ENCODE measurements at places on chromosomes 6 and 20.
A peak's percentile ranks its signal among the peaks of the same experiment; 100 is the strongest.

- no peak for DNase-seq
These were observed 4.5 kb upstream of the LPA start for GRCh38 chr6:160668589-160668988.

GRCh38 chr6:25963426-25964123 lies 973 bp downstream of the TRIM38 start:
- no peak for DNase-seq

DNA sequence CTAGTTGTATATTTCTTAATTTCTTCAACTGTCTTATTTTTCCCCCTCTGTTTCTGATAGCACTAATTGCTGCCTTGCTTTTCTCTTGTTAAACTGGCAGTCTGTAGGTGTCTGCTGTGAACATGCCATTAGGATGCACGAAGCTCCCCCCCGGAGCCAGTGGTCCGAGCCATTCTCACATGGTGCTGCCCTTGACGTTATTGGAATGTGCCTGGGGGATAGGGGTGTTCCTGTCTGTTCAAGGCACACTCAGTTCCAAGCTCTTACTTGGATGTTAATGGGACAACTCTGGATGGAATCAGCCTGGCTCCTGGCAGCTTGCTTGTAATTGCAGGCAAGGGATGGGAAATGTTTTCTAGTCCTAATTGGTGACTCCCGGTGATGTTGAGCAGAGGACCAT lies 68.4 kb downstream of the RREB1 start:
- no peak for DNase-seq

DNA sequence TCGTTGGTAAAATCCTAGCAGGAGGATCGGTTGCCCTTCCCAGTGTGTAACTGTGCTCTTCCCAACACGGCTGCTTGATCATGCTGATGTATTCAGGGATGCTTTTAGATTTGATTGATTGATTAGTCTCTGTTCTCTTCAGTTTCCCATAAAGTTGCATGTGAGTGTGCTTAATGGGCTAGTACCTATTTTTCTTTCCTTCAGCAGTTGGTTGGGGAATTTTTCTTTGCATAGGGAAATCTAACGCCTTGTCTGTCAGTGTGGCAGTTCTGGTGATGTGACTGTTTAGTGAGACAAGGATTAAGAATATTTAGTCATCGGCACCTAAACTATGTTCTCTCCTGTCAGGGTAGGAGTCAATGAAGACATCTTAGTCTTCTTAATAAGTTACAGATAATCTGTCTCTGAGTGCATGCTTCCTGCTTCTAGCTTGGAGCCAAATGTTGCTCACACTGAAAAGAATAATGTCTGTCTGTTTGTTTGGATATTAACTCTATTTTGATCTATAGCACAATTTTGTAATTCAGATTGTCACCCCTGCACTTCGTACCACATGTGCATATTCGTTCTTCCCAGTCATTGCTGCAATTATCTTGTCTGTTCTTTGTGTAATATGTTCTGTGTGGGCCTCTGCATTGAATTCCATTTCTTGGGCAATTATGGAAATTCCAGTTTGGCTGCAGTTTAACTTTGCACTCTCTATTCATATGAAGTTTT lies 169.9 kb downstream of the EDN1 start:
- DNase-seq: no peak

DNA sequence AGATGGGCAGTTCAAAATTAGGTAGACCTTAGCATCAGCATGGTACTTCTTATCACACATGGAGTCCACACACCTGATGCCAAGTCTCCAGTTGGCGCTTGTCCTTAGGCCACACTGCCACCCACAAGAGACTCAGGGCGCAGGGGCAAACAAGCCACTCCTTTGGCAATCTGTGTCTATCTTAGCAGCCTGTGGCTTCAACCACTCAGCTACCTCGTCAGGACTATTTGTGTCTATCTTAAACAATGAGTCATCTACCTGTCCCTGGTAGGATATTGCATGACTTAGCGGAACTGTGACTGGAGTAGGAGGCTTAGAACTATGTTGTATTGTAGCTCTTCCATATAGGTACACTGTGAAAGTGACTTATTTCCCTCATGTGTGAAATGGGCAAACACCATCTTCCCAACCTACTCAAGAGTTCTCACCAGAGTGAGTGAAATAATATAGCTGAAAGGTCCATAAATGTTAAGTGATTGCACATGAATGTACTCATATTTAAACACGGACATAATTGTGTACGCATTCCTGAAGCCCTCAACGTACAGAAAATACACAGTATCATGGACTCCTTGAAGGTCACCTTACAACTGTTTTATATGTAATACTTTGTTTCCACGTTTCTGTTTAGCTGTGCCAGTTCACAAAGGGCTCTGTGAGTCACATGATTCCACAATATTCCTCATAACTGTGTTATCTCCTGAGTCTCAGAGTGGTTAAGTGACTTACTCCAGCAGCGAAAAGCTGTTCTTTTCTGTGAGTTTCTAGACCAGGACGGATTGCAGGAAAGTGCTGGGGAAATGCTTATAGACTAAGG lies 1.6 kb downstream of the TRIM27 start:
- no peak for DNase-seq

DNA sequence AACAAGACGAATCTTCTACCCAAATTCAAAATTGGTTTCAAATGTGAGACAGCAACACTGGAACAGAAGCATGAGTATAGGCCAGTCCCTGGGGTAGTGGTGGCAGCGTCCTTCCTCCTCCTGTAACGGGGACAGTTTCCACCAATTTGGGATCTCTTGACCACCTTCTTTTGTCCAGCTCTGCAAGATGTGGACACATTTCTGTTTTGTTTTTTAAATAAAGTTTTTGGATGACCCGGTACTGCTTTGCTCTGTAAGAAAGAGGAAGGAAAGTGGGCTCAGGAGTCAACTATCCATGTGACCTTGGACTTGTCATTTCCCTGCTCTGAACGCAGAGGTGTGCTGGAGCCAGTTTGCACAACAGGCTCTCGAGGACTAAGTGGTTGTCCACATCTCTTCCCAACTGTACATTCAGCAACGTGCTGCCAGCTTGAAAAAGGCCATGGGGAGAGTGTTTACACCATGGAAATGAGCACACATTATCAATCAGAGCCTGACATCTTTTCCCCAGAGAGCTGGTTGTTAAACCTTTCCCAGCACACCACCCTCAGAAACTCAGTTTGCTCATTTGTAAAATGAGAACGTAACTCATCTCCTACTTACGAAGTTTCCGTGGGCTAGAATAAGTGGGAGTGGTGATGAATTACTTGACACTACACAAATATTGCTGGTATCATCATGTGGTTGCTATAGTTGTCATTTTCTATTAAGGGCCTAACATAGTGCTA lies 66.5 kb downstream of the ADTRP start:
- DNase-seq: no peak

GRCh38 chr6:2097464-2097863 lies 147.9 kb downstream of the GMDS start:
- peak; percentile 59 for DNase-seq

DNA sequence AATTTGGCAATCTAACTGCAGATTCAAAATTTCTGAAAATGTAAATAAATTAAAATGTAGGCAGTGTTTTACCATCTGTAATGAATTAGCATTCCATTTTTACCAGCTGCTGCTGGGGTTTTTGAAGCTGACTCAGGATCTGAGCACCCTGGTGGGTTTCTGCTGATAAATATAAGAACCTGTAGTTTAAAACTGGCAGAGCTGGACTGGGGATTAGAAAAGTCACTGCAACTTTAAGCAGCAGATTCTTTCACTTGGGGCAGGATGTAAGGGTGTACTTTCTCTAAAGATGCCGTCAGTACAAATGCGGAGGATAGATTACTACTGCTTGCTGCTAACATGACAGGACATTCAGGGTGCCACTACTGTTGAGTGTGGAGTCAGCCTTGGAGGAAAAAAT lies 341.8 kb downstream of the CDKAL1 start:
- DNase-seq: no peak

GRCh38 chr6:41713159-41713649 lies 22.2 kb downstream of the TFEB start:
- no peak for DNase-seq

DNA sequence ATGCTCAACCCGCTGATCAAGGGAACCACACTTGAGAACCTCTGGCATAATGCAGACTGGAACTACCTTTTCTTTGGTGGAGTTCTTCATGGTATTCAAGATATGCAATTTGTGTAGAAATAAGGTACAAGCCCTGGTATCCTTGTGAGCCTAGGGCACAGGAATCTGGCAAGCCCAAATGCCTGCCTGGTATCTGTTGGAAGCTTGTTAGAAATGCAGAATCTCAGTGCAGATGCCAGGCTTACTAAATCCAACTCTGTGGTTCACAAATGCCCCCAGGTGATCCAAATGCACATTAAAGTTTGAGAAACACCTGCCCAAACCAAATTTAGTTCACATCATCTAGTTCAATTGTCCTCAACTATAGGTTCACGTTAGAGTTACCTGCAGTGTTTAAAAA lies 159.8 kb upstream of the LAMP5 start:
- no peak for DNase-seq

- no peak for DNase-seq
These were observed 81.8 kb downstream of the RIPOR3 start for GRCh38 chr20:50609438-50609989.

- no peak for DNase-seq
These were observed 240.3 kb upstream of the TAB2 start for GRCh38 chr6:149077208-149077607.

- DNase-seq: no peak
These were observed 71.8 kb upstream of the CITED2 start for GRCh38 chr6:139446138-139446715.

DNA sequence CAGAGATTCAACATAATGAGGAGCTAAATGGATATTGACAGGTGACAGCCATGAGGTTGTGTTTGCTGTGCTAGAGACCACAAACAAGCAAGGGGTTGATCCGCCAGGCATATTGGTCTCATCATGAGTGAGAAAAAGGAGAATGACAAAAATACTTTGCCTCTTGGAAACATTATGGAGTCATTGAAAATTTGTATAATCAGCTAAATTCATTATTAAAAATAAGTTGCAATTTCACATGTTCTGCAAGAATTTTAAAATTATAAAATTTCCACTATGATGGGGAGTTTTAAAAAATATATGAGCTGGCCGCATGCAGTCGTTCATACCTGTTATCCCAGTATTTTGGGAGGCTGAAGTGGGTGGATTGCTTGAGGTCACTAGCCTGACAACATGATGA lies 912.3 kb upstream of the SLC35B3 start:
- DNase-seq: no peak

- DNase-seq: no peak
These were observed 32.8 kb downstream of the VIP start for GRCh38 chr6:152783217-152783878.

DNA sequence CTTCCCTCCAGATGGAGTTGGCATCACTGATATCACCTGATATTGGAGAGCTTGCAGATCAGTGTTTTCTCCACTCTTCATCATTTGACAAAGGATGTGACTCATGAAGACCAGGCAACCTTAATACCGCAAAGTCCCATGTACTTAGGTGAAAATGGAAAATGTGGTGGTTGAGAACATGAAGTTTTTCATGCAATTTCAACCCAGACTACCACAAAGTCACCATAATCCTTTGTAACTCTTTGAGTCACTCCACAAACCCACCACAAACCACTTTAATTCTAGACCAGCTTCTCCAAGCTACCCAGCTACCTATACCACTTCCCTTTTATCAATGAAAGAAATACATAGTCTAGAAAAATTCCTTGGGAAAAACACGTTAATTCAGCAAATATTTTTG lies 7.1 kb downstream of the NHLRC1 start:
- no peak for DNase-seq

GRCh38 chr6:30360139-30360538 lies 15.2 kb downstream of the RPP21 start:
- DNase-seq: peak; percentile 87

GRCh38 chr6:11043961-11044711 lies at the start of gene ELOVL2:
ELOVL2 (minus strand) TSS chr6:11044305; CDS start chr6:11044230, 75 bp downstream.
- DNase-seq: peak; percentile 90

GRCh38 chr20:2820896-2821869 lies 5.0 kb downstream of the TMEM239 start:
- DNase-seq: peak; percentile 42

DNA sequence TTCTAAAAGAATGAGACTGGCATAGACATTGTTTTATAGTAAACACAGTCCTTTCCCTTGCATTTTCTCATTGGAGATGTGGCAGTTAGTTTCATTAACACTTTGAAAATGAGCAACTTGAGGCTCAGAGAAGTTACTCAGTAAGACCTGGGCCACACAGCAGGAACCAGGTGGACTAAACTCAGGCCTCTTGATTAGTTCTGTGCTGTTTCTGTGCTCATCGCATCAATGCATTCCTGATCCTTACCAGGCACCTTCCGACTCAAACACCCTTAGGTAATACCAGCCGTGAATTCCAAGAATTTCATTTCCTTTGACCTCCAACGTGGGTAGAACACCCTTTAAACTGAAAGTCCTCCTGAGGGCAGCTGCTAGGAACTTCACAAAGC lies 362.8 kb downstream of the ESR1 start:
- no peak for DNase-seq

- DNase-seq: peak; percentile 64
These were observed 126.5 kb downstream of the PACRG start for GRCh38 chr6:162854228-162854627.
